ENCODE measurements at places on chromosomes 11 and 22.

DNA sequence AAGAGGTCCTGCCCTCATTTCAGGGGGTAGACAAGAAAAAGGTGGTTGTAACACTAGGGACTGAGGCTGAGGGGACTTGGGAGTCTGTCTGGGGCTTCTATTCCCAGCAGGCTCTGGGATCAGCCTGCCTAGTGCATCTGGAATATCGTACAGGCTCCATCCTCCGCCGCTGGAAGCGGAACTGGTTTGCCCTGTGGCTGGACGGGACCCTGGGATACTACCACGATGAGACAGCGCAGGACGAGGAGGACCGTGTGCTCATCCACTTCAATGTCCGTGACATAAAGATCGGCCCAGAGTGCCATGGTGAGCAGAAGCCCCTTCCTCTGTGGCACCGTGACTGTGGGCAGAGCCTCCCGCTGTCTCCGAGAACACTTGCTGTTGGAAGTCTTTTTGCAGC is 4.0 kb downstream of the PLEKHB1 start:
- no peak for DNase-seq

GRCh38 chr11:84594602-84595001 is 1032.5 kb downstream of the DLG2 start:
- DNase-seq = no peak

GRCh38 chr11:65506290-65506771 is 7.5 kb downstream of the MALAT1 start:
- no peak for DNase-seq

GRCh38 chr22:30893434-30894370 is 74.9 kb downstream of the MORC2 start:
- DNase-seq = no peak

DNA sequence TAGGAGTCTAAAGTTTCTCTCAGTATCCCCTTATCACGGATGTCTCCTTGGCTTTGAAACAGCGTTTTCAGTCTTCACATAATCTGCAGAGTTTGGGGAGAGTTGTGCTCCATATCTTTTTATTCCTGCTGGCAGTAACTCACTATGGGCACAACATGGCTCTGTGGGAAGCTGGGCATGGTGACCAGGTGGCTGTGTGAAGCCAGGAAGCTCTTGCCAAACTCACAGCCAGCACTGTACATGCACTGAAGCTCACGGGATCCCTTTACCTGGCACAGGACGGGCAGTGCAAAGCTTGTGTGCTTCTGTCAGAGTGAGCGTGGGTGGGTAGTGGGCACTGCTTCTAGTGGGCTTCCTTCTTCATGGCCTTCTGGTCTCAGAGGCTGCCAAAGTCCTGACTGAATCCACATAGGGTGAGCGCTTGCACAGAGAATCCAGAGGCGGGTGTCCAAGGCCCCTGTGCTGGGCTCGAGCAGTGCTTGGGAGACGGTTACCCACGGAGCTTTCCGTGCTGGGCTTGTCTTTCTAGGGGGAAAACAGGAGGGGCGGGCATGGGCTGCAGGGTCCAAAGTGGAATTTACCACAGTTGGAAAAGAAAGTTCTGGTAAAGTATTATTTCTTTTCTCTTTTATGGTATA is 10.8 kb upstream of the KDM4E start:
- DNase-seq = no peak

DNA sequence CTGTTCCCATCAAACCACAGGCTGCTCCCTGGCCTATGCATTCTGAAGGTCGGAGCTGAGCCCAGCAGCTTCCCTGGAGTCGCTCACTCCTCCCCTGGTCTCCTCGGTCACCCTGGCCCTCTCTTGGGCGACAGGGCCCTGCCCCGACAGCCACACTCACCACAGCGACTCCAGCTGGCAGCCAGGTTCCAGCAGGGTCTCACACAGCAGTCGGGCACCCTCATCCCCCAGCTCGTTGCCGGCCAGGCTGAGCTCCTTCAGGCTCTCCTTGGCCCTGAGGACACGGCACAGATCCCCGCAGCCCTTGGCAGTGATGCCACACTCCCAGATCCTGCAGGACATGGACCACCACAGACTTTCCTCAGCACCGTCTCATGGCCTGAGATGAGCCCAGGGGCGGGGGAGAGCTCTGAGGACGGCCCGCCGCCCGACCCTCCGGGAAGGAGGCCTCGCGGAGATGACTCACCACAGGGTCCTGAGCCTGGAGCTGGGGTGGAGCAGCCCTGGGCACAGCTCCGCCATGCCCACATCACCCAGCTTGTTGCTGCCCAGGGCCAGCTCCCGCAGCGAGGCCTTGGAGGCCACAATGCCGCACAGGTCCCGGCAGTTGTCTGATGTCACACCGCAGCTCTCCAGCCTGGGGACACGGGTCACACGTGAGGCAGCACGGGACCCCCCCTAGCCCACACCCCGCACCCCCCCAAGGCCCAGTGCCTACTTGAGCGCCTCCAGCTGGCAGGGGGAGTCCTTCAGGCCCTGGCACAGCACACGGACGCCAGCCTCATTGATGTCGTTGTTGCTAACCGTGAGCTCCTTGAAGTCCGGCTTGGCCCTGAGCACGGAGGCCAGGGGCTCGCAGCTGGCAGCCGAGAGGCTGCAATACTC is 8.5 kb downstream of the RNH1 start:
- no peak for DNase-seq

- no peak for DNase-seq
Measured at GRCh38 chr11:36803084-36803483, 205.0 kb upstream of the RAG2 start.

- no peak for DNase-seq
Measured at GRCh38 chr11:89327885-89328284, 150.2 kb downstream of the TYR start.

DNA sequence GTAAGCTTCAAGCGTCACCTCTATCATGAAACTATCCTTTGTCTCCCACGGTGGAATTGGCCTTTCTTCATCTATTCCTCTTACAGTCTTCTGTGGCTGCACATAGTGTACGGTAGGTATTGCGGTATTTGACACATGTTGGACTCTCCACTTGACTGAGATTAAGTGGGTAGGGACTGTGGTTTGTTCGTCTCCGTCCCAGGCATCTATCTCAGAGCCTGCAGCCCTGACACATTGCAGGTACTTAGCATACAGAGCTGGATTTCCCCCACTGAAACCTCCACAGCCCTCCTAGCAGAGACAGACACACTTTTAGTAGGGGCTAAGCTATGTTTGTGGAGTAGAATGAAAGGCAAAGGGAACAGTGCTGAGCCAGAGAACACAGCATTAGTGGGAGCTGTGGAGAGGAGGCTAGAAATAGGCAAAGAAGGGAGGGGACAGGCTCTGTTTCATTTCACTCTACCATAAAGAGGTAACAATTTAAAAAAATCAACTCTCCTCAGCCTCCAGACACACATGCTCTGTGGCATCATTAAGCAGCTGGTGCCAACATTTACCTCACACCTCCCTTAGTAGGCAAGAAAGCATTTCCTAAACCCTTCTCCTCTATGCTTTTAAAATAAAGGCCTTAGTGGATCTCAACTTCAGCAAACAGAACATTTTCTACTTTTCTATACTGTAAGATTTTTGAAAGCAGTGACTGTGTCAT is 277.5 kb downstream of the KIRREL3 start:
- DNase-seq = no peak

GRCh38 chr11:124656774-124657630 is 16.5 kb downstream of the SIAE start:
- DNase-seq = peak; percentile 63

DNA sequence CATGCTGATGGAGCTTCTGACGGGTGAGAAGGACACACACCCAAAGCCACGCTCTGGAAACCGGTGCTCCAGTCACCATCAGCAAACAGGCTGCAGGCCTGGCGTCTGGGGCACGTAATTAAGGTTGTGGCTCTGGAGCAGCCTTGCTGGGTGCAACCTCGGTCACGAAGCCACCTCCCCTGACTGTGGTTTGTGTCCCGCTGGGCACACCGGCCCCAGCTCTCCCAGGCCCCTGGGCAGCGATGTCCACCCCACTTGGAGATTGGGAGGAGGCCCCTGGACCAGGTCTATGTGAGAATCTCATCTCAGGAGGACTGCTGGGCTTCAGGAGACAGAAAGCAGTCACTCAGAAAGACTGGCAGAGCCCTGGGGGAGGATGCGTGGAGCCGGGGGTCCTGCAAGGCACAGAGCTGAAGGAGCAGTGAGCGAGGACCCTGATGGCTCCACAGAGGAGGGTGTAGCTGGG is 631.6 kb downstream of the BRD1 start:
- DNase-seq = no peak

DNA sequence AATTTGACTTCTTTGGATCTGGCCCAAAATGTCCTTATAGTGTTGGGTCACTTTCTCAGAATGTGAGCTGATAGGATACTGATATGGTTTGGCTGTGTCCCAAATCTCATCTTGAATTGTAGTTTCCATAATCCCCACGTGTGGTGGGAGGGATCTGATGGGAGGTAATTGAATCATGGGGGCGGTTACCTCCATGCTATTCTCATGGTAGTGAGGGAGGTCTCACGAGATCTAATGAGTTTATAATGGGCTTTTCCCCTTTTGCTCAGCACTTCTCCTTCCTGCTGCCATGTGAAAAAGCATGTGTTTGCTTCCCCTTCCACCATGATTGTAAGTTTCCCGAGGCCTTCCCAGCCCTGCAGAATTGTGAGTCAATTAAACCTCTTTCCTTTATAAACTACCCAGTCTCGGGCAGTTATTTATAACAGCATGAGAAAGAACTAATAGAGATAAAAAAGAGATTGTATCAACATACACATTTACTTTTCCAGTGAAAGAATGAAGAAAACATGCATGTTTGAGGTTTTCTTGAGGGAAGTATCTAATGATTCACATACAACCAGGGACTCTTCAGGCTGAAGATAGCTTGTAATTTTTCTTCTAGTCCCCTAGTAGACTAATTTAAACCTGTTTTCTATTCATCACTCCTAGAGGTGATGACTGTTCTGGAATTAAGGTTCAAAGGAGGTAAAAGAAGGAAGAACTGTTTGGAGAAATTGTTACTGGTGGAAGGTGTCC is 17.3 kb upstream of the CSTF3 start:
- DNase-seq = peak; percentile 53

- peak; percentile 43 for DNase-seq
Measured at GRCh38 chr22:46073683-46074504, 76.4 kb upstream of the PPARA start.

- no peak for DNase-seq
Measured at GRCh38 chr11:64070314-64070681, 34.6 kb downstream of the FLRT1 start.

DNA sequence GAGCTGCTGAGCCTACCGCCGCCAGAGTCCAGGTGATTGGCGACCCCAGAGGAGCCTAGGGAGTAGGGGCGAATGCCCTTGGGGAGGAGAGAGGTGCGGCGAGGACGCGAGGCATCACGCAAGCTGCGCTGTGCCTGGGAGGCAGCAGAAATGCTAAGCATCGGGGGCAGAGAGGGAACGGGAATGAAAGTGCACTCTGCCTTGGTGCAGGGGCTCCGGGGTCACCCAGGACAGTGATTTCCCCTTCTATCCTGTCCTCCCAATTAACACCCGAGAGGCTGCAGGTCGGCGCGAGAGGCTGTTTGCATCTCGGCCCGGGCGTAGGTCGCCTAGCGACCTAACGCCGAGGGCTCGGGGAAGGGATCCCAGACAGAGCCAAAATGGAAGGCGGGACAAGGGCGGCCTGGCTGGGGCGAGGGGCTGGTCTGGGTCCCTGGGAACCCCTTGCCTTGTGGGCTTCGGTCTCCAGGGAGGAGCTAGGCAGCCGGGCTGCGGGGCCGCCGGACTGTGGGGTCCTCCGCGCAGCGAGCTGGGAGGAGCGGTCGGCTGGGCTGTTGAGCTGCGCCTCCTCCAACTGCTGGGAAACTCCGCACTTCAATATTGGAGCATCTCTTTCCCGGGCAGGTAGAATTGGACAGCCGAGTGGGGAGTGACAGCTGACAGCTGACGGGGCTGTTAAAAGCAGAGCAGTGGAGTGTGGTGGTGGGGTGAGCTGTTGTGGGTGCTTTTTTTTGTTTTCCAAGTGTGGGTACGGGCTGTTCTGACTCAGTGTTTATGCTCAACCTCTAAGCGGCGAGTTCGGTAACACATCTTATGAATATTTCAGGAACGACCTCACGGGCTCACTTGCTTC is 657 bp downstream of the ELMOD1 start:
- DNase-seq = peak; percentile 43

DNA sequence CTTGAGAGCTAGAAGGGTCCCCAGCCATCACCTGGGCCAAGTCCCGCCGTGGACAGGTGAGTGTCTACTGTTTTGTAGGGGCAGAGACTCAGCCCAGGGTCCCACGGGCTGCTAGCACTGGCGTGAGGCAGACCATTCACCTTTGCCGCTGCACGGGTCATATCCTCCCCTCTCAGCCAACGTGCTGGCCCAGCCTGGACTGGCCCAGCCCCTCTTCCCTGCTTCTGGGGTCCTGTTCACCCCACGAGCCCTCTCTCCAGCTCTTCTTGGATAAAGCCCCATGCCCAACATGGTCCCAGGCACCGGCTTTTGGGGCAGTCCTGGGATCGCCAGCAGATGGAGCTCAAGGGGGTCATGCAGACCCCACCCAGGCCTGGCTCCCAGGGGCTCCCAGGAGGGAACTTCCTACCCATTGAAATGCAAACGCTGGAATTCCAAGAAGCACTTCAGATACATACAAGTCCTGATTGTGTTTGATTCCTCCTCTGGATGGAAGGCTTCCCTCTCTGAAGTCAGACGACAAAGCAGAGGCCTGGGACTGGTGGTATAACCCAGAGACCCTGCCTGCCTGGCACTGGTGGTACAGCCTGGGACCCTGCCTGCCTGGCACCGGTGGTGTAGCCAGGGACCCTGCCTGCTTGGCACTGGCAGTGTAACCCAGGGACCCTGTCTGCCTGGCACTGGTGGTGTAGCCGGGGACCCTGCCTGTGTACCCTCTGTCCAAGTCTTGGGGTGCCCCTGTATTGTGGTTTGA is 8.9 kb upstream of the SEPTIN5 start:
- no peak for DNase-seq

GRCh38 chr11:48005136-48005535 is 24.8 kb downstream of the PTPRJ start:
- peak; percentile 71 for DNase-seq

- no peak for DNase-seq
Measured at GRCh38 chr22:47021371-47022074, 259.1 kb downstream of the TBC1D22A start.

GRCh38 chr11:133508468-133508867 is 23.8 kb downstream of the OPCML start:
- no peak for DNase-seq

DNA sequence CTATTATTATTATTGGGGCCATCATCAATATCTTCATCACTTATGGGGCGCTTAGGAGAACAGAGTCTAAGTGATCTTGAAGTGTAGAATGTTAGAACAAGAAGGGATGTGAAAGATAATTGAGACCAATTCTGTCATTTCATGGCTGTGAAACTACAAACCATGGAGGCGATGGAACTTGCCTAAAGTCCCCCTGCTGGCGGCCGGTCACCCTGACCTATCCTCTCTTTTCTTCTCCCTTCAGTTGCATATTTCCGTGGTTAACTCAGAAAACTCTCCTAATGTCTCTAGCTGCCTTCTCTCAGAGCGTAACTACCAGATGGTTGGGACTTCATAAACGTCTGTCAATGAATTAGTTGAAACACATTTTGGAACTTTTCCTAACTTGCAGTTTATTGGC is 6.6 kb upstream of the OR4B1 start:
- DNase-seq = peak; percentile 5

DNA sequence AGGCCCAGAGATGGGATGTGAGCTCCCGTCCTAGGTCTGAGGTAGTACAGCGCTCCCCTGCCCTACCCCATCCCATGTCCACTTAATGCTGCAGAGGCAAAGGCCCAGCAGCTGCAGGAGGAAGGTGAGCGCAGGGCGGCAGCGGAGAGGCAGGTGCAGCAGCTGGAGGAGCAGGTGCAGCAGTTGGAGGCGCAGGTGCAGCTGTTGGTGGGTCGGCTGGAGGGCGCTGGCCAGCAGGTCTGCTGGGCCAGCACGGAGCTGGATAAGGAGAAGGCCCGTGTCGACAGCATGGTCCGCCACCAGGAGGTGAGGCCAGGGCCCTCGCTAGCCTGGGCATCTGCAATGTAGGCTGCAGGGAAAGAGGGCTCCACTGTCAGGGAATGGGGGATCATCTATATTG is 15.2 kb downstream of the CCDC157 start:
- DNase-seq = no peak
